Renal cortical epithelial cell (primary cell): ENCODE measurements at places on chromosomes 2 and 18.

DNA sequence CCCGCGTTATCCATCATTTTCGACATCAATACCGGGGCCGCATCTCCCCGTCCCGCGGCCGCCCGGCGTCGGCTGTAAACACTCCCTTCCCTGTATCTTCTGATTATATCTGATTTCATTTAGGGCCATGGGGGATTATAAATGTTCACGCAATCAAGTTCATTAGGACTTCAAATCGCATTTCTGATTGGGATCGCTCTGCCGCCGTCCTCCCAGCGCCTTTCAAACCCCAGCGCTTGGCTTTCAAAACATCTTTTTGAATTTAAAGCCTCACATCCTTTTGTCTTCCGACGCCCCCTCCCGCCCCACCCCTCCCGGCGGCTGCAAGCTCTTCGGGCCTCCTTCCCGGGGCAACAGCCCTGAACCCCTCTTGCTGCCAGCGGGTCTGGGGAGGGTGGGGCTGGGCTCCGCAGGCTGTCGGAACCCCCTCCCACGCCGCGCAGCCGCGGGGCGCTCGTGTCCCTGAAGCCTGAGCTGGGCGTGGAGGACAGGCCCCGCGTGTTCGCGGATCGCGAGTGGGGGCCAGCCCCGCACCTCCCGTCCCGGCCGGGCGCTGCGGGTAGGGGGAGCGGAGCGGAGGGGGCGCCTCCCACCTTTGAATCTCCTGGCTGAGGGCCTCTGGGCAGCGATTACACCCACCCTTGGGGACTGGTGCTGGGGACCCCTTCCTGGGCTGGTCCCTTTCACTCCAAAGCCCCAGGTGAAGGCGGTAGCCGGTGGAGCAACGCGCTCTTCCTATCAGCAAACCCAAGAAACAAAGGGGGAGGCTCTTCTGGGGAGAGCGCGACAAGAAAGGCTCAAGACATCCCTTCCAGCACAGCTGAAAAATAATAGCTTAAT lies 11.3 kb upstream of the GBX2 start:
- DNase-seq, result no peak

DNA sequence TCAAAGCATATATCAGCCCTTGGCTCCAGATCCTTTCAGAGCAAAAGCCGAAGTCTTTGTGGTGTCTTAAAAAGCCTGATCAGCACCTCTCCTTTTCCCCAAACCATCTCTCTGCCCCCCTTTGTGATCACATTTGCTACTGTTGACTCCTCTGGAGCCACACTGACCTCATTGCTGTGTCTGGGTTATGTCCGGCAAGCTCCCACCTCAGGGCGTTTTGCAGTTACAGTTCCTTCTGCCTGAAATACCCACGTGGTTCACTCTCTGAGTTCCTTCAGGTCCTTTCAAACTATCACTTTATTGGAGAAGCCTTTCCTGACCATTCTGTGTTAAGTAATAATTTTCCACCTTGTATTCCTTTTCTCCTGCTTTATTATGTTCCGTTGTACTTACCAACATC lies 11.8 kb downstream of the C2orf69 start:
- DNase-seq, result peak; percentile 46

- peak; percentile 17 for DNase-seq
Observed at GRCh38 chr2:43707255-43708015, 31.2 kb upstream of the C1GALT1C1L start.

DNA sequence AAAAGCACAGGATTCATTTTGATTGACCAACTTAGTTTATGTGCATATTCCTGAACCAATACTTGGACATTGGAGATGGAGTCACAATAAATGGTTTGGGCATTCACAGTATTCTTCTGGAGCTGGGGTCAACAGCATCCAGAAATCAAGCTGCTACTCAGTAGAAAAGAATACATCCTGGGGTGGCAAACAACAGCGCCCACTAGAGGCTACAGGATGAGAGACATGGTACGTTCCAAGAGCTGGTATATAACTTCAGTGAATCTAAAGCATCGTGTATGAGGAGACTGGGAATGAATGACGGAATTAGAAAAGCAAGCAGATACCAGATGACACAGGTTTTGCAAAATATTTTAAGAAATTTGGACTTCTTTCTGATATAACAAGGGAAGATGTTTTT lies 142.9 kb upstream of the FIGN start:
- DNase-seq, result peak; percentile 19

GRCh38 chr2:43323857-43324256 lies 97.5 kb upstream of the ZFP36L2 start:
- DNase-seq, result no peak

GRCh38 chr2:11771971-11772615 lies 25.7 kb downstream of the LPIN1 start:
- DNase-seq, result no peak
